Spleen (tissue), 13 donors: ENCODE measurements at places on chromosomes 3 and 15. TPM values are rescaled to one million over a fixed set of nuclear protein-coding genes. Genes with fewer than 3 reads are reported as not detected.
A peak's percentile ranks its signal among the peaks of the same experiment; 100 is the strongest.

The EDC3 gene
- 31.8 TPM for total RNA-seq

The LRRIQ4 gene
- 0.27 TPM for total RNA-seq

The COL8A1 gene
- total RNA-seq = 1.9 TPM

The ALS2CL gene
- total RNA-seq = 34.0 TPM

The ITPKA gene
- not detected for total RNA-seq

The GPR62 gene
- not detected for total RNA-seq

The HIGD1A gene
- 57.1 TPM for total RNA-seq

The ANKRD34C gene
- not detected for total RNA-seq

The P2RY1 gene
- 9.6 TPM for total RNA-seq

The ITIH3 gene
- total RNA-seq = 53.7 TPM

DNA sequence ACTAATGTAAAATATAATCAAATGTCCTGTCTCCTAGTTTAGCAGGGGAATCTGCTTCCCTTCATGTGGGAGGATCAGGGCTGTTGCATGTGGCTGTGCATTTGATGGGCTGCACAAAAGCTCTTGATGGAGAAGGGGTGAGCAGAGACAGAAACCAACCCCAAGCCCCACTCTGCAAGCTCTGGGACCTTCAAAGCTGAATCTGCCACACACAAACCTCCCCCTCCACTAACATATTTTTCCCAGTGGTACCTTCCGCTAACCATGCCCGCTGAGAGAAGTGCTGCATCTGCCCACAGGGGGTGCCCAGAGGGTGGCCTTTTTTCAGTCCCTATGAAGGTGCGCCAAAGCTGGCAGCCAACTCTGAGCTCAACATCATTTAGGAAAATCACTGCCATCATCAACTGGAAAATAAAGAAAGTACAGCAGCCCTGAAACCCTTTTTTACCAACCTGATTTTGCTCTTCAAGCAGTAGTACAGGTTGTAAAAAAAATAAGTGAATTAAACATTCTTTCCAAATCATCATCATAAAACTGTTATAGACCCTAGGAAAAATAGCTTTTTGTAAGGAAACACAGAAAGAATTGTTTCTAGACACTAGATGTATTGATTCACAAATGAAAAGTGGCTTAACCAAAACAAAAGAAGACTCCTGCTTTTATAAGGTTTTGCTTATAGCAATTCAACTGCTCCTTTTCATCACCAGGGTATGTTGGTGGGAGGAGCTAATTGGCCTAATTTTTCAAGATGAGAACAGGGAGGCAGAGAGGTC is 97.0 kb downstream of the HHLA2 start:
- DNase-seq = no peak

DNA sequence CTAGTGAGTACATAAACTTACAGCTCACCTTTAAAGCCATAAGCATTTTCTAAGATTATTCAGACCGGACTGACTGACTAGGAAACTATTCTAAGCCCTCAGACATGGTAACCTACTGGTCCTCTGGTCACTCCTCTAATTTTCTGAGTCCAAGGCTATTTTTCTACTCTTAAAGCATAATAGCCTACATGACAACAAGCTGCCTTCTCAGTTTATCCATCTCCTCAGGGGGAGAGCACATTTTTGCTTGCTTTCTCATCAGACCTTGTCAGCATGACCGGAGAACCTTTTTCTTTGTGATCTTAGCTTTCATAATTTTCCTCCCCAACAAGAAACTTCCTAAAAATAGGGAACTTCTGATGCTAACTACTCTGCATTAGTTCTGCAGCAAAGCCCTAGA is 38.4 kb downstream of the UBP1 start:
- DNase-seq = no peak

- no peak for DNase-seq
These were observed 260.7 kb downstream of the THSD4 start for GRCh38 chr15:71375934-71376333.

GRCh38 chr3:152405915-152406802 is 137.4 kb downstream of the MBNL1 start:
- no peak for DNase-seq

DNA sequence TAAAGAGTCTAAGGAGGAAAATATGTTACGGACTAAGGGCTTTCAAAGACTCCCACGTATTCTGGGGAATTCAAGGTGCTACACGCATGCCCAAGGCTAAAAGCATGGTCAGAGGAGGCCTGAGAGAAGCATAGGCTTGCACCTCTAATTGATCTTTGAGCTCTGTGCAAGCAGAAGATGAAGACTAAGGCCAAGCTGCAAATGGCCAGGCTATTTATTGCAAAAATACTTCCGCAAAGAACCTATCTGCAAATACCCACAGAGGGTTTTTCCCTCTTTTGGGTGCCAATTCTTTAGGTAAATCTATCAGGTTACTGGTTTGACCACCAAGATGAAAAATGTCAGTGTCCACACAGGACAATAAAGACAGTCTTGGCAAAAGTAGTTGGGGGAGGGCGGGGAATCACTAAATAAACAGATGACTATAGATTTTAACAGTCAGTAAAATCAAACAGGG is 119.5 kb downstream of the STAG1 start:
- no peak for DNase-seq

- no peak for DNase-seq
These were observed 228.2 kb downstream of the TCF12 start for GRCh38 chr15:57146506-57147201.

GRCh38 chr3:123044981-123045763 is 17.6 kb upstream of the SEMA5B start:
- no peak for DNase-seq

- DNase-seq = no peak
These were observed 13.9 kb downstream of the NR1I2 start for GRCh38 chr3:119795849-119796248.

DNA sequence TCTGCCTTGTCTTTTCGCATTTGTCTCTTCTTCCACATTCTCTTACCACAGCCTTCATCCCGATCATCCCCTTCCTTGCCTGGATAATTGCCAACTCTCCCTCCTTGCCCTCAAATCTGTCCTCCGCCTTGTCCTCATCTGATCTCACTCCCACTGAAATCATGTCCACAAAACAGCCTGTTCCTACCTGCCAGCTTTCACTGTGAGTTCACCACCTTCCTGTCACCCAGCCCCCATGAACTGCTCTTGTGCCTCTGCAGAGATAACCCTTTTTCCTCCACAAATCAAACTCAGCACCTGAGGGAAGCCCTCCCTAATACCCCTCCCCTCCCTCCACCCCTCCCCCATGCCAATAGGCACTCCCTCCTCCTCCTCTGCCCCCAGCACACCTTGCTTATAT is 4.8 kb upstream of the ADCY5 start:
- peak; percentile 16 for DNase-seq

- DNase-seq = no peak
These were observed 8.3 kb downstream of the HDGFL3 start for GRCh38 chr15:83199288-83199687.

DNA sequence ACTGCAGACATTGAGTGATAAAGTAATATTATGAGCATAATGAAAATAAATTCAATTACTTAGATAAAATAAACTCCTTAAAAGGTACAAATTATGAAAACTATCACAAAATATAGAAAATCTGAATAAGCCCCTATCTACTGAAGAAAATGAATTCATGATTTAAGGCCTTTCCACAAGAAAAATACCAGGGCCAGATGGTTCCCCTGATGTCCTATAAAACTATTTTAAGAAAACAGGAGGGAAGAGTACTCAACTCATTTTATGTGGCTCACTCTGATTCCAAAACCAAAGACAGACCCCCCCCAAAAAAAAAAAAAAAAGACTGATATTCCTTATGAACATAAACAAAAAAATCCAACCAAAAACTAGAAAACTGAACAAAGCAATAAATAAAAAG is 59.9 kb downstream of the ADAM10 start:
- DNase-seq = no peak

DNA sequence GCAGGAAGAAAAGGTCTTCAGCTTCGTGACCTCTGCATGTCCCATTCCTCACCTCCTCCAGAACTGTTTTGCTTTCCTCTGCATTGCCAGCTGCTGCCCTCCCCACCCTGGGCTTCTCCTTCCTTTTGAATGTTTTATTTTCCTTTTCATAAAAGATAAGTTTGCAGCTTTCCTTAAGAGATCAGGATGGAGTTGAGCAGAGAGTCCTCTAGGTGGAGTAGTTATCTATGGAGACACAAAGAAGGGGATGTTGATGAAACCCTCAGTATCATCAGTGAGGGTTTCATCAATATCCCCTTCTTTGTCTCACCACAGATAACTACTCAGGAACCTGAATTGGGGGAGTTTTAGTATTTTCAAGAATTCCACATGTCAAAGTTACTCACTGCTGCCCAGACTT is 19.0 kb upstream of the SLC25A36 start:
- no peak for DNase-seq

- DNase-seq = no peak
These were observed at the start of gene TAGLN3 for GRCh38 chr3:111998636-111999483. TAGLN3 (plus strand) TSS chr3:111998922; CDS start chr3:111999423, 501 bp downstream.

- no peak for DNase-seq
These were observed 44.4 kb downstream of the MECOM start for GRCh38 chr3:169618894-169619792.

DNA sequence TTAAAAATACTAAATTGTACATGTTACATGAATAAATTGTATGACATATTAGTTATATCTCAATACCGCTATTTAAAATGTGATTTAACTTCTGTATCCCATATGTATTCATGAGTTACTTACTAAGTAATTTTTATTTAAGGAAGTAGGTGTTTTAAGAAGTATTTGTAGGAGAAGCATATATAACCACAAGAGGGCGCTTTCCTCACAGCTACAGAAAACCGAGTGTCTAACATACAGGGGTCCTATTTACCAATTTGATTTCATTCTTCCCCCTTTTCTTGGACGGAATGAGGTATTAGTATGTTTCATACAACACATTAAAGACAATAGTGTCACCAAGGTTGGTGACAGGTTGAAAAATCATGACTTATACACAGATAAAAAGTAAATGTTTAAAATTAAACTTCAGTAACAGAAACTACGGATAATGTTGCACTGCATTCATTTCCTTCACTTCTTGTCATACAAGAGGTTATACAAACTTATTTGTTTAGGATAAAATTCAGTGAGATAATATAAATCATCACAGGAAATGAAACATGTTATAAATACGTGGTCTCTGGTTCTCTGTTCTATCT is 253.6 kb downstream of the MAGI1 start:
- no peak for DNase-seq

- no peak for DNase-seq
These were observed 124.6 kb downstream of the AKAP13 start for GRCh38 chr15:85504749-85505676.

- no peak for DNase-seq
These were observed at the start of gene KIF7 for GRCh38 chr15:89654847-89655805. KIF7 (minus strand) TSS chr15:89655467; CDS start chr15:89652930, 2,537 bp downstream.

DNA sequence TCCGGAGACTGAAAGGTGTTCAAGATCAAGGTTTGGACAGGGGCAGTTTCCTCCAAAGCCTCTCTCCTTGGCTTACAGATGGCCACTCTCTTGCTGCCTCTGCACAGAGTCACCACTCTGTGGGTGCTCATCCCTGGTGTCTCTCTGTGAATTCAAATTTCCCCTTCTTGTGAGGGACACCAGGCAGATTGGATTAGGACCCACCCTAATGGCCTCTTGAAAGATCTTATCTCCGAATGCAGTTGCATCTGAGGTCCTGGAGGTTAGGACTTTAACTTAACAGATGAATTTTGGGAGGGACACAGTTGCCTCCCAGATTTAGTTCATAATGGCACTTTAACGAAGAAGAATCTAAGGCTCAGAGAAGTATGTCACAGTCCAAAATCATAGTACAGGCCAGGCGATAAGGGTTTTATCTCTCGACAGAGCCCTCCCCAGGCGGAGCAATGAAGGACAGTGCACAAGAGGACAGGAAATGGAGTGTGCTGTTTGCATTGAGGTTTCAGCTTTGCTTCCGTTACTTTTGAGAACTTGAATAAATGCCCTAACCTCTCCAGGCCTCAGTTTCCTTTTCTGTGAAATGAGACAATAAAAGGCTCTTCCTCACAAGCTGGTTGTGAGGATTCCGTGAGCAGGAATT is 38.9 kb upstream of the KIF23 start:
- no peak for DNase-seq

- DNase-seq = no peak
These were observed 26.2 kb upstream of the HACD2 start for GRCh38 chr3:123611082-123611481.

DNA sequence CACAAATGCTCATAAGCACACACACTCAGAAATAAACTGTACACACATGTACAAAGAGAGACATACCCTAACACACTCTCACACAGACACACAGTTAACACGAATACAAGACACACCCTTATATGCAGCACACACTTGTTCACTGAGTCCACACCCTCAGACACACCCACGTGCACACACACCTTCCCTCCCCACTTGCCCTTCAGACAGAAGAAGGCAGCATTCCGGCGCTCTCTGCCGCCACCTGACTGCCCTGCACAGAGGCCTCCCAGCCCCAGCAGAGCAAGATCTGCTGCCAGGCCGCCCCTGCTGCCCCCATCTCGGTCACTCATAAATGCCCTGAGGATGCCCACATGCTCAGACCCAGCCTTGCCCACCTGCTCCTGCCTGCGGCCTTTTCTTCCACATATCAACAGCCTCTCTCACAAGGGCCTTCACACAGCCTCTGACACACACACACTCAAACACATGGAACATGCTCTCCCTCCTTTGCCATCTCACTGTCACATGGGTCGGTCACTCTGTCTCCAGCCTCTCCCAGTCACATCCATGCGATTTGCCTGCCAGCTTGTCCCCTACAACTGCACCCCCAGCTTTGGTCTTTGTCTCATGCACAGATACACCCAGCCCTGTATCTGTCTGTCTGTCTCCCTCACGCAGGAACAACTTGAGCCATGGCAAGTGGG is 71.1 kb downstream of the EPHB3 start:
- DNase-seq = peak; percentile 39

DNA sequence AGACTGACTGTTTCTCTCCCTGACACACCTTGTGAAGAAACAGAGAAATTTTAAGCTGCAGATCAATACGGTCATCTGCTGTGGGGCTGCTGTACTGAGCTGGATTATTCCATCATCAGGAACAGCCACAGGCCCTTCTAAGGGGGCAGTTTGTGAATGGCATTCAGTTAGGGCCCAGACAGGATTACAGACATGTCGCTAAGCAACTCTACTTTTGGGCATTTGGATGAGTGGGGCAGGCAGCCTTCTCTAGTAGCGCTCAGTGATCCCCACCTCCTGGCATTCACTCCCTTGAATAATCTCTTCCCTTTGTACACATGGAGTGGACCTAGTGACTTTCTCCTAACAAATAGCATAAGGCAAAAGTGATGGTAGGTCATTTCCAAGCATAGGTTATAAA is 144.4 kb upstream of the RARB start:
- no peak for DNase-seq

DNA sequence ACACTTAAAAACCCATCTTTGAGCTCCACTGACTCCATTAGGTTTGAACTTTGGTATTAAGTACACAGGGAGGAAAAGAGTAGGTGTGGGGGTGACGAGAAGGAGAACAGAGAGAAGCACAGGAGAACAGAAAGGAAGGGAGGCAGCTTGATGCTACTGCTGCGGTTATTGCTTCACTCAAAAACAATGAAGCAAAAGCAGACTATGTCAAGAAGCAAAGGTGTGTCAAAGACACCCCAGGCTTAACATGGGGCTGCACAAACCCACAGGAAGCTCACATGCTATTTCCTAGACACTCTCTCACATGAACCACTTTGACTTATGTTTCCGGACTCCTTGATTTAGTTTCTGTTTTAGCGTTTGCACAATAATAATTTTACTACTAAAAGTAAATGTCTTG is 961.0 kb upstream of the CFAP20DC start:
- DNase-seq = no peak

- DNase-seq = no peak
These were observed 207.0 kb downstream of the NTRK3 start for GRCh38 chr15:88049506-88049905.
